ENCODE measurements at places on chromosomes 16 and 17.

- DNase-seq = no peak
These were observed 8.2 kb upstream of the LASP1NB start for GRCh38 chr17:38917259-38917658.

DNA sequence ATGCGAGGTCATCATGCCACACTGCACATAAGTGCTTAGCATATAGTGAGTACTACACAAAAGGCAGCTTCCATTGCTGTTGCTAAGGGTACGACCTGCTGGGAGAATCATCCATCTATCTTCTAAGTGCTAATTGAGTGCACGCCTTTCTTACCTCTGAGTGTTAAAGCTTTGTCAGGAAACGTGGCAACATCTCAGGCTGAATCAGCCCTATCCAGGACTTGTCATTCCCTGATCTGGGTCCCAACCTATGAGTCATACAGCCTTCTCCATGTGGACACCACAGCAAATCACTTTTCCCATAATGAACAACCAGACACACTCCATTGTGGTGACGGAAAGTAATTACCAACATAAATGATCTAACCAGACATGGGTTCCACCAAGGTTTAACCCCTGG is 201.1 kb upstream of the MAF start:
- DNase-seq = no peak

- no peak for DNase-seq
These were observed 26.2 kb downstream of the TRIM16 start for GRCh38 chr17:15657868-15658267.

GRCh38 chr17:57050306-57050705 is 34.7 kb upstream of the AKAP1 start:
- DNase-seq = no peak

GRCh38 chr17:3004150-3004801 is 59.1 kb downstream of the OR1D5 start:
- peak; percentile 97 for DNase-seq

DNA sequence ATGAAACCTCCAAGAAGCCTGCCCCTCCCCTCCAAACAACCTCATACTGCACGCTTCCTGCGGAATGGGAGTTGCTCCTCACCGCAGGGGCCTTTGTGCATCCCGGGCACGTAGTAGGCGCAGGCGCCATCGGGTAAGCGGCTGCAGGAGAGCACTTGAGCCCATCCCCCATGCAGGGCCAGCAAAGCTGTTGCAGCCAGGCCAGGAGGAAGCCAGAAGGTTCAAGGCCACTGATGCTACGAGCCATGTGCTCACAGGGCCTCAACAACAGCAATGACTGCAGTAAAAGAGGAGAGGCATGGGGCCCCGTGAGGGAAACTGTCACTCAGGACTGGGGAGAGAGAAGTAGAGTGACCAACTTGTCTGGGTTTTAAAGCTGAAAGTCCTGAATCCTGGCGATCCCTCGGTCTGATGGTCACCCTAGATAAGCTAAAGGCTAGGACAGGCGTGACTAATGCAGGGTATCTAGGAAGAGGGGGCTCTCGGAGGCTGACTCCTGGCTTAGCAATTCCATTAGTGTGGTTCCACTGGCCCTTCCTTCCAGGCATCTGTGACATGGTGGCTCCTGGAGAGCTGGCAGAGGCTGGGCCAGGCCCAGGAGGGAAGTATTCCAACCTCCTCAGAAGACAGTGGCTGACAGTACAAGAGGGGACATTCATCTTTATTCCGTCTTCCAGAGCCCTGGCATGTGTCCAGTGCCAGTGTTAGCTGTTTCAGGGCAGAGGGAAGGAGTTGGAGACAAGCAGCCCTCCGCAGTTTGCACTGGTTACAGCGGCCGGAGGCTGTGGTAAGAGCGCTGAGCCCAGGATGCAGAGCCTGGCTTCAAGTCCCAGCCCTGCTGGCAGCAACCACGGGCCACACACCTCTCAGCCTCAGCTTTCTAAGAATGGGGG is 20.8 kb downstream of the GOSR2 start:
- DNase-seq = peak; percentile 89

- DNase-seq = no peak
These were observed 45.5 kb upstream of the STH start for GRCh38 chr17:45953561-45953960.

DNA sequence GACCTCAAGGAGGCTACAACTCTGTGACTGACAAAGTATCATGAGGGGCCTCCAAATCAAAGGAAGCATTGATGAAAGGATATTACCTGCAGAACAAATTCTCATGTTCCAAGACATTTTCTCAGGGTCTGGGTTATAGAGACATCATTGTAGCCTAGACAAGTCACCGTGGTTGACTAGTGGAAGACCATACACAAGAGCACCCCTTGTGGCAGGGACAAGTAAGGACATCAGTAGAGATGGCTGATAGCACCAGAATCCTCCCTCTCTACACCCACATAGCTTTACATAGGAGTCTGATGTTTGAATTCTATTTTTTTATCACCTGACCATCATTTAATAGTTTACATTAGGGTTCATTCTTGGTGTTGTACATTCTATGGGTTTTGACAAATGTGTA is 32.5 kb upstream of the CDH8 start:
- peak; percentile 9 for DNase-seq

DNA sequence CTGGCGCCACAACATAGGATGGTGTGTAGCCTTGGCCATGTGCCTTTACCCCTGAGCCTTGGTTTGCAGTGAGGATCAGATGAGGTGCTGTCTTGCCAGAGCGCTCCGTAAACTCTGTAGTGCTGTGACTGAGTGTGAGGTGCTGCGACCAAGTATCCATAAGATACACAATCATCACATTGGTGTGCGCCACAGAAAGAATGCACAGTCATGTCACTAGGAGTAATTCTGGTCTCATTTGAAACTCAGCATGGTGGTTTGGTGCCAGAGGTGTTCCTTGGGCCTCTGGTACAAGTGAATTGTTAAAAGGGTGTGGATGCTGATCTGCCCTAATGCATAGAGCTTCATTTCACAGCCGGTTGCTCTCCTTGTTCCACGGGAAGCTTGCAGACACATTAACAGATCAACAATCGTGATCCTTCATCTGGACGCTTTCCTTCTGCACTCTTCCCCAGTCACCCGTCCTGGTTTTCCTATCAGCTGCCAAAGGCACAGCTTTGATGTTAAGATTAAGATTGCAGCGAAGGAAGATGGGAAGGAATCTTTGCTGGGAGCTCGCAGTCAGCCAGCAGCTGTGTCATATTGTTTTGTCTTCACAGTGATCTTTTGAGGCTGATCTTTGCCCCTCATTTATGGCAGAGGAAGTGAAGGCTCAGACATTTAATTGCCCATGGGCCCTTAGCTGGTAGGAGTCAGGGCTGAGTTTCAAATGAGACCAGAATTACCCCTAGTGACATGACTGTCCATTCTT is 79.1 kb downstream of the KSR1 start:
- no peak for DNase-seq

GRCh38 chr16:67647111-67647651 is 2.2 kb downstream of the CARMIL2 start:
- DNase-seq = no peak

DNA sequence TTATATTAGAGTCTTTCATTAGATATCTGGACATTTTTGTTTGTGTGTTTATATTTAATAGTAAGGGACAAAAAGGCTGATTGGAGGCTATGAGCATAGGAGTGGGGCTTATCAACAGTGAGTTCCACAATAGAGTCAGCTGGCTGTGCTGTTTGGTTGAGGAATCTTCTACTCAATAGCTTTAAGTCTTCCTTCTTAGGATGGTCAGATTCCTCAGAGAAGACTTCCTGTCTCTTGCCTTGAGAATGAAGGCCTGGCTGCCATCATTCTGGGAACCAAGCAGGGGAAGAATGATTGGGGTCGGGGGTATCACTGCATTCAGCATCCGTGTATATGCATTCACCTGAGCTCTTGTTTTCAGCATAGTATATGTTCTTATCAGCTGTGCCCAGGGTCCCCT is 31.9 kb upstream of the ABCC11 start:
- DNase-seq = no peak

GRCh38 chr17:32520737-32521404 is 34.1 kb downstream of the CDK5R1 start:
- DNase-seq = no peak

DNA sequence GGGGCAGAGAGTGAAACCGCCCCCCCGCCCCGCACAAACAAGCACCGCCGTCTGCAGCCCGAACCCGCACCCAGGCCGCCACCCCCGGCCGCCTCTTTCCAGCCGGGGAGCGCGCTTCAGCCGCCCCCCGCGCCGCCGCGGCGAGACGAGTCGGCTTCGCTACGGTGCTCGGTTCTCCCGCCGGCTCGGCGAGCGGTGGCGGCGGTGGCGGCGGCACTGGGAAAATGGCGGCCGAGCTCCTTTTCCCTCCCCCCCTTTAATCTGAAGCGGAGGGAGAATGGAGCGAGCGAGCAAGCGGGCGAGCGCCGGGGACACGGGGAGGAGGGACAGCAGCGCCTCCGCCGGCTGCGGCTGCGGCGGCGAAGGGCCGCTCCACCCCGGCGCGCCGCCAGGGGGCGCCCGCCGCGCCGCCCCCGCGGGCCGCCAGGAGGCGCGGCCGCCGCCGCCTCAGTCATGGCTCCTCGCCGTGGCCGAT is at the start of gene KANSL1:
TSS of gene KANSL1 (minus strand) at position 279 of the 475 bp plus-strand sequence. CDS start 21,286 bp downstream, outside the sequence.
- peak; percentile 96 for DNase-seq

- DNase-seq = no peak
These were observed 124.2 kb upstream of the TBX2 start for GRCh38 chr17:61275395-61275794.

- DNase-seq = peak; percentile 29
These were observed 65.4 kb downstream of the RBFOX3 start for GRCh38 chr17:79545251-79546005.

DNA sequence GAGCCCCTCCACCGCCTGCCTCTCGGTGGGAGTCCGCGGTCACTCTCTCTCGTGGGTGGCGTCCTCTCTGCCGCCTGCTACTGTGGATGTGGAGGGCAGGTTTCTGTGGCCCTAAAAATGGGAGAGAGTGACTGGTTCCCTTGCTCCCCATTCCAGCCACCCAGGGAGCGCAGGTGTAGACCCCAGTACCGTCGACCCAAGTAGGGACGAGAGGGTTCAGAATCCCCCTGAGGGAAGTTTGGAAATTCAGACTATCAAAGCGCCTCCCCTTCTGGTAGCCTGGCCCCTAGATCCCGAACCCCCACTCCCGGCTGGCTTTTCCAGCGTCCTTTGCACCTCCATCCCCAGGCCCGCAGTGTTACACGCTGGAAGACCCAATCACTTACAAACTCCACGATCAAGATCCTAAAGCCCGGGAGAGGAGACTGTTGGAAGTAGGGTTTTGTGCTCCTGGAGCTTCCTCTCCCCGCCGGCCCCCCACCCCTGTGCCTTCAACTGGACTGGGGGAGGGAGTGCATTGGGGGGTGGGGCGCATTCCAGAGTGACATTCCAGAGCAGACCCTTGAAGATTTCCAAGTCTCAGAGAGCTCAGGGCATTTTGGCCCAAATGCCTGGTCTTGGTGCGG is 991 bp downstream of the GPRC5C start:
- DNase-seq = no peak

GRCh38 chr17:42913981-42914617 is 13.5 kb downstream of the G6PC1 start:
- DNase-seq = no peak

DNA sequence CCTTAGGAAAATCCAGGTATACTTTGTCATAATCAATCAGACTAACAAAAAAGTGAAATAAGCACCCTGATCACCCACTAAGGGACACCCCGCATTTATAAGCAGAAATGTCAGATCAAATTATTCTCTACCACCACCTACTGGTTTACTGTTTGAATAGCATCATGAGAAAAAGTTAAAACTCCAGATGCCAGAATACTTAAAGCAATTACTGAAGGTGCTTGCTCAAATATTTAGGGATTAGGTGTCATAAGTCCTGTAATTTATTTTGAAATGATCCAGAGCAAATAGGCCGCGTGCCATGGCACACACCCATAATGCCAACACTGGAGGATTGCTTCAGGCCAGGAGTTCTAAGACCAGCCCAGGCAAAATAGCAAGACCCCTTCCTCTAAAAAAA is 2.3 kb downstream of the TOP2A start:
- peak; percentile 50 for DNase-seq

DNA sequence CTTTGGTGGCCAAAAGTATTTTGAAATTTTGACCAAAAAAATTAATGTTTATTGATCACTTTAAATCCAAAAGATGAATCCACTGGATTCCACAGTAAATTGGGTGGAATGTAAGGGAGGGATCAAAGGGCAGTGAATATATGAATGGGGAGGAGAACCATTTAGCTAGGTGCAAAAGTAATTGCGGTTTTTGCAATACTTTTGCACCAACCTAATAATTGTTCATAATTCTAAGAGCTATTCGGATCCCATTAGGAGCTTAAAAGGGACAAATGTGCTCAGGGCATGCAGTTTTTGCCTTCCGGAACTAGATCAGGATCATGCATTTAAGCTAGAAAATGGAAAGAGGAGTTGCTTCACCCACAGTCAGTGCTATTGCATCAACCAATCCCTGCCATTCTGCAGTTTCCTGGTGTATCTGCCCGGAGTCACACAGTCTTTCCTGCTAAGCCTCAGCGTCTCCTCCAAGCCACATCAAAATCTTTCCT is at the start of gene LPO:
TSS of gene LPO (plus strand) at position 438 of the 488 bp plus-strand sequence. CDS start 4,396 bp downstream, outside the sequence.
- DNase-seq = no peak

DNA sequence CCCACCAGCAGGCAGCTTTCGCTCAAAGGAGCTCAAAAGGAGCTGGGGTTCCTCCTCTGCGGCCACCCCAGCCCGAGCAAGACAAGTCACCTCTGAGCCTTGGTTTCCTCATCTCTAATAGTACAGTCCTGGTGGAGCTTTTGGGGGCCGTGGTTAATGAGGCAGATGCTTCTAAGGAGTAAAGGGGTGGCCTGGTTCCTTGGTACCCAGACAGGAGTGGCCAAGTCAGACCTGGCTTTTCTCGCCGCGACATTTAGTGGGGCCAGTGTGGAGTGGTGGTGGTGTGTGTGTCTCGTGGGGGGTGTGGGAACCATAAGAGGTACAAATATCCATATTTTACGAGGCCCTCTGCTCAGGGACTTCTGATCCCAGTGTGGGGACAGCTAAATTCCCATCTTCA is 6.7 kb downstream of the FOXF1 start:
- DNase-seq = peak; percentile 18

GRCh38 chr17:71765437-71765836 is 355.4 kb upstream of the SOX9 start:
- no peak for DNase-seq

- no peak for DNase-seq
These were observed 6.5 kb downstream of the GOSR2 start for GRCh38 chr17:46929413-46929812.

GRCh38 chr16:84765616-84766580 is 53.9 kb upstream of the CRISPLD2 start:
- DNase-seq = no peak

DNA sequence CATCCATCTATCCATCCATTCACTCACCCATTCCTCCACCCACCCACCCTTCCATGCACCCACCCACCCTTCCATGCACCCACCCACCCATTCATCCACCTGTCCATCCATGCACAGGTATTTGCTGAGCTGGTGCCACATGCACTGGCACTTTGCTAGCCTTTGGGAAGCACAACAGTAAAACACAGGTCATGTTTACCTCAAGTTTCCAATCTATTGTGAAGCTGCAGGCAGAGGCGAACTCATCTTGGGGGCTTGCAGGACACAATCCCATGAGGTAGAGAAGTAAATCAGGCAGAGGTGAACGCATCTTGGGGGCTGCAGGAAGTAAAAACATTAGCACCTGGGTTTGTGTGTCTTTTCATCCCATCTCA is 35.6 kb upstream of the CBFA2T3 start:
- DNase-seq = no peak

All from SJCRH30 (cell line).